ENCODE measurements at places on chromosomes 7 and 10.
A peak's percentile ranks its signal among the peaks of the same experiment; 100 is the strongest.

DNA sequence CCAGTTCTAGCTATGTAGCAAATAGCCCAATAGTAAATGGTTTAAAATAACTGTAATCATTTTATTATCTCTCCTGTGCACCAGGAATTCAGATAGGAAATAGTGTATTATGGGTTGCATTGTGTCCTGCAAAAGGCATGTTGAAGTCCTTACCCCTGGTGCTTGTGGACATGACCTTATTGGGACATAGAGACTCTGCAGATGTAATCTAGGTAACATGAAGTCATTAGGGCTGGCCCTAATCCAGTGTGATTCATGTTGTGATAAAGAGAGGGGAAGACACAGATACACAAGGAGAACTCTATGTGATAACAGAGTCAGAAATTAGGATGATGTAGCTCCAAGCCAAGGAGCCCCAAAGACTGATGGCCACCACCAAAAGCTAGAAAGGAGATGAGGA lies 462.8 kb downstream of the GALNT17 start:
- no peak for DNase-seq

DNA sequence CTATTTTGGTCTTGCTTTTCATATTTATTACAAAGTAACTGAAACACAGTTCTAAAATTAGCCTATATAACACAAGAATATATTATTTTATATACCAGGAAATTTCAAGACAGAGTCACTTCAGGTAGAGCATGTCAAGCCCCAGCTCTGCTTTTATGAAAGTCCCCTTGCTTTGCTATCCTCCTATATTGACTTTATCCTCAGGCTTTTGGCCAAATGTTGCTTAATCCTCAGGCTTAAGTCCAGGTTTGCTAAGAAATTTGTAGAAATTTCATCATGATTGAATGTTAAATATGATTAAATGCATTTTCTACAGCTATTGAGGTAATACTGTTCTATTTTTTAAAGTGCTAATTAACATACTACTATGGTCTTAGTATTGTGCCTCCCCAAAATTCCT lies 227.6 kb downstream of the FZD1 start:
- DNase-seq = no peak

GRCh38 chr10:6465437-6465836 lies 114.6 kb downstream of the PRKCQ start:
- no peak for DNase-seq

GRCh38 chr7:13111230-13111629 lies 423.8 kb downstream of the ARL4A start:
- no peak for DNase-seq

GRCh38 chr7:101108961-101109360 lies 17.9 kb upstream of the SERPINE1 start:
- peak; percentile 87 for DNase-seq

GRCh38 chr10:118445535-118445934 lies 103.4 kb upstream of the FAM204A start:
- DNase-seq = no peak

DNA sequence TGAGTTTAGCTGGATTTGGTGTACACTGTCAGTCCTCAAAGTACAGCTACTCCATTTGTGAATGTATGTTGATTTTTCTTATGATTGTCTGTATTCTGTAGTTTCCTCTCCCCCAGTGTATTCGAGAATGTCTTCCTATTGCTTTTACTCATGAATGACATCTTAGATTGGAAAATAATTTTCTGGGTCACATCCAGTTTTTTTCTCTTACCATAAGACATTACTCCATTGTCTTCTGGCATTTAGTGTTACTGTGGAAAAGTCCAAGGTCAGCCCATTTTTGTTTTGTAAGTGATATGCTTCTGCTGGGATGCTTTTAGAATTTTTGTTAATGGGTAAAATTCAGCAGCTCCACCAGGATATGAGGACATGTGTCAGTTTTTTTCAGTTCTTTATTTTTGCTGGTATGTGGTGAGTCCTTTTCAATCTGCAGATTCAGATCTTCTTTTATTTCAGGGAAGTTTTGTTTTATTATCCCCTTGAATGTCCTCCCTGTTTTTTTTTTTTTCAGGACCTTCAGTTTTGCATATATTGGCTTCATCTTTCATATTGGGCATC lies 33.6 kb downstream of the WAC start:
- DNase-seq = no peak

All from NCI-H226 (cell line).